Subcutaneous preadipocyte (primary cell): ENCODE measurements at places on chromosomes 2 and 18. TPM values are rescaled to one million over a fixed set of nuclear protein-coding genes. Genes with fewer than 3 reads are reported as not detected.

Gene SIX3
- total RNA-seq = under 0.01 and 0.39 TPM in 2 replicates

Gene TBR1
- under 0.01 TPM in 2 replicates for total RNA-seq

Gene GREB1L
- total RNA-seq = 1.1 and 1.8 TPM in 2 replicates

Gene C2orf80
- total RNA-seq = not detected in 2 replicates

Gene PLCL1
- 0.20 and 0.37 TPM in 2 replicates for total RNA-seq

Gene NAPG
- total RNA-seq = 30.1 and 36.4 TPM in 2 replicates

Gene ZNF804A
- total RNA-seq = under 0.01 and 0.98 TPM in 2 replicates
